ENCODE measurements at places on chromosomes 3 and 15.

DNA sequence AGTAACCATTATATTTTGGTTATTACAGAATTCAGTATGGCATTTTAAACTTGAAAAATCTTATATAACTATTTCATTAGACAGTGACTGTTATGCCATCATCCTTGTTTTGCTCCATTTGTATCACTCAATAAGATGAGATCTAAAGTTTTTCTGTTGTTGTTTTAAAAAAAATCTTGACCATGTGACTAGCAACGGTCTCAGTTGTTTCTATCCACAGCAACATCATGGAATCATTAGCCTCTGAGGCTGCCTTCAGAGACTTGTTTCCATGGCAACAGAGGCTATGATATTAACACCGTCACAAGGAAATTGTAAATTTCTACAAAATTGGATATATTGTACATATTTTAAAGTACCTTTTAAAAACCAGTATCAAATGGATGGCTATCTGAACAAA is 129.8 kb downstream of the DLG1 start:
- no peak for DNase-seq

DNA sequence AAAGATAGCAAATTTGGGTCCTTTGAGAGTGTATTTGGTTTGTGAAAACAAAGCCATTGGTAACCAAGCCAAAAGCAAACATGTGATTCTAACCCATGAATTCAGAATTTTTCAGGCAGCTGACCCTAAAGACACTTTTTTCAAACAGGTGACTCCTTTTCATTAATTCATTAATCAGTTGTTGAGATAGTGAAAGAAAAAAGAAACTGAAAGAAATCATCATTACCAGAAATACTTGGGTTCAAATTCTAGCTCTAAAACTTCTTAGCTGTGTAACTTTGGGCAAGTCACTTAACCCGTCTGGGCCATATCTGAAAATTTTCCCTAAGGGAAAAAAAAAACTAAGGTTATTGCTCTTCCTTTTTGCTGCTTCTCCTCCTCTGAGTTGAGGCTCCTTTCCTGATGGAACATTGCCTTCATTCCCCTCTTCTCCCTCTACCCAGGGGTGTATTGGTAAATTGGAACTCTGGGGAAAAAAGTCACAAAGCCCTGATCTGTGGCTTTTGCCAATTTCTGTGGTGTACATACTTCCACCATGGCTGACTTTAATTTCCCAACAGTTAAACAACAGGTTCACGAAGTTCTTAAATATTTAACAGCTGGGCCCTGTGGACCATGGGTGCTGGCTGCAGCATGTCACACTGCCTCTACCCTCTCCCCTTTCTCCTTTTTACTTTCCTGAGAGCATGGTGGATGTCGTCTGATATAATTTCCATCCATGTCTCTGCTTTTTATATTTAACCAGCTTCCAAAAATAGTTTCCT is 120.3 kb downstream of the ASB7 start:
- DNase-seq: no peak

DNA sequence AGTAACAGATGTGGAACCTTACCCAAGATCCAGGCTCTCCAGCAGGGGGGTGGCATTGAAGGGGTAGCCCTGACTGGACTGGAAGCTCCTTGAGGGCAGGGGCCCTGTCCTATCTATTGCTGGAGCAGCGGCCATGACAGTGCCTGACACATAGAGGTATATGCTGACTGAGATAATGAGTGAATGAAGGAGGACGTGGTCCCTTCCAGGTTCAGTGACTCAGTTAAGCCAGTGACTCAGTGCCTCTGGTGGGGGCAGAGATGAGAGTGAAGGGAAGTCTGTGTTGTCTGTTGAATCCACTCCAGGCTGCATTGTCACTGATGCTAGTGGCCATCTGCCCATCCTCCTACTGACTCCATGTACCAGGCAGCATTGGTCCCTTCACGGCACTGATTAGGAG is 13.0 kb upstream of the CTXND1 start:
- no peak for DNase-seq

DNA sequence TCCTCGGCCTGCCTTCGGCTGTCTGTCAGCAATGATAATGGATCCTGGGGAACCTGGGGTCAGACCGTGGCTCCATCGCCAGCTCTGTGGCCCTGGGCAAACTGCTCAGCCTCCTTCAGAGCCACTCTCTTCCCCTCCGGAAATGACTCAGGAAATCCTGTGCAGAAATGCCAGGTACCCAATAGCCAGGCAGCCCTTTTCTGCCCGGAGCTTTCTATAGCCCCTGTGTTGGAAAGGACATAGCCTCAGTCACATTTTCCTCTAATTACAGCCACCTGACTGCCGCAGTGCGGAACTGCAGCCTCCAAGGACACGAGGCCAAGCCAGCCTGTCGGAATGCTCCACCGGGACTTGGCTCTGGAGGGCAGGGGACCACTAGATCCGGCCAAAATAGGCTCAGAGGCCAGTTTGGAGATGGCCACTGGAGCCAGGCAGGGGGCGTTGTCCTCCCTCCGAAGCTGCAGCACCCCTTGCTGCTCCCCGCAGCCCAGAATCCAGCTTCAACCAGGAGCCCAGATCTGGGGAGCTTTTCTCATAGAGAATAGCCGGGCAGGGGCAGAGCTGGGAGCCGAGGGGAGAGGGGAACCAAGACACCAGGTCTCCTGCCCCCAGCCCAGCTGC is 11.6 kb upstream of the ZXDC start:
- no peak for DNase-seq

DNA sequence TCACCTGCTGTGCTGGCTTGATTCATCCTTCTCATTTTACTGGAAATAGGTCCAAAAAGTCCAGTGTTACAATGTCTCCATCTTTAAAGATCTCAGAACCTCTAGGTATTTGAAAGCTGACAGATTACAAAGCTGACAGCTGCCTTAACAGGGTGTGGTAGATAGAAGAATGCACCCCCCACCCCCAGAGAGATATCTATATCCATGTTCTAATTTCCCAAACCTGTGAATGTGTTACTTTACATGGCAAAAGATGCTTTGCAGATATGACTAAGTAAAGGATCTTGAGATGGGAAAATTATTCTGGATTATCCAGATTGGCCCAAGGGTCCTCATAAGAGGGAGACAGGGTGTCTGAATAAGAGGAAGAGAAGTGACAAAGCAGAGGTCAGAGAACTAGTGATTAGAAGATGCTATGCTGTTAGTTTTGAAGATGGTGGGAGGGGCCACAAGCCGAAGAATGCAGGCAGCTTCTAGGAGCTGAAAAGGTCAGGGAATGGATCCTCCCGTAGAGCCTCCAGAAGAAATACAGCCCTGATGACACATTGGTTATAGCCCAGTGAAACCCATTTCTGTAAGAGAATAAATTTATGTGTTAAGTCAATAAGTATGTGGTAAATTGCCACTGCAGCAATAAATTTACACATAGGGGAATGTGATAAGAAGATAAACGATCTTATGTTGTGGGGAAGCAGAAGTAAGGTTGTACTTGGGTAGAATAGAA is 21.5 kb upstream of the FSTL1 start:
- no peak for DNase-seq

DNA sequence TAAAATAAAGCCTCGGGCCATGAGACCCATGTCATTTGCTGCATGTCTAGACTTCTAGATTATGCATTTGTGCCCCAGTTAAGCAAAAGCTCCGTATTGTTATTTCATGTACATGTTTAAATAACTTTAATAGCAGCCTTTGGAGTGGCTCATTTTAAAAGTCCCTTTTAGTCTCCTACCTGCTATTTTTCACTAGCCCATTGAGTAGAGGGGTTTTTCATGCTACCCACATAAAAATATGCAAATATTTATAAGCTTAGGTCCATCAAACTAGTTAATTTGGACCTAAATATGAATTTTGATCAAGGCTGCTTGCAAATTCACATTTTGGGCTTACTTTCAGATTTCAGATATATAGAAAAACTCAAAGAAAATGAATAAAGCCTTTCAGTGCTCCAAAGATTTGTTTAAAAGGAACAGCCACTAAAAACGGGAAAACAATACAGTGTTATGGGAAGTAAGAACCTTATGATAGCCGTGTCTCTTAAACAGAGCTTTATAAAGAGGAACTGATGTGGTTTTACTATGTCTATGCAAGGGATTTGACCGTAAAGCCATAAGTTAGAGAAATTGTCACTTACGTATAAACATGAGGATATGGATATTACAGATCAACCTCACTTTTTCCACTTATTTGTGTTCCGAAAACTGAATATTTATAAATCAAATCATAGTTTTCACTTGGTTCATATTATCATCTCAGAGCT is 30.0 kb downstream of the FILIP1L start:
- no peak for DNase-seq

GRCh38 chr3:108283006-108283405 is 13.3 kb upstream of the HHLA2 start:
- DNase-seq: no peak

- DNase-seq: no peak
Observed at GRCh38 chr3:186013312-186013711, 75.5 kb upstream of the TRA2B start.

GRCh38 chr3:53227993-53228885 is 27.6 kb downstream of the TKT start:
- no peak for DNase-seq

GRCh38 chr15:87263871-87264270 is 992.7 kb downstream of the NTRK3 start:
- no peak for DNase-seq

GRCh38 chr15:100338247-100338646 is 3.5 kb downstream of the ADAMTS17 start:
- DNase-seq: no peak

- DNase-seq: no peak
Observed at GRCh38 chr3:87076946-87077345, 86.0 kb upstream of the VGLL3 start.

DNA sequence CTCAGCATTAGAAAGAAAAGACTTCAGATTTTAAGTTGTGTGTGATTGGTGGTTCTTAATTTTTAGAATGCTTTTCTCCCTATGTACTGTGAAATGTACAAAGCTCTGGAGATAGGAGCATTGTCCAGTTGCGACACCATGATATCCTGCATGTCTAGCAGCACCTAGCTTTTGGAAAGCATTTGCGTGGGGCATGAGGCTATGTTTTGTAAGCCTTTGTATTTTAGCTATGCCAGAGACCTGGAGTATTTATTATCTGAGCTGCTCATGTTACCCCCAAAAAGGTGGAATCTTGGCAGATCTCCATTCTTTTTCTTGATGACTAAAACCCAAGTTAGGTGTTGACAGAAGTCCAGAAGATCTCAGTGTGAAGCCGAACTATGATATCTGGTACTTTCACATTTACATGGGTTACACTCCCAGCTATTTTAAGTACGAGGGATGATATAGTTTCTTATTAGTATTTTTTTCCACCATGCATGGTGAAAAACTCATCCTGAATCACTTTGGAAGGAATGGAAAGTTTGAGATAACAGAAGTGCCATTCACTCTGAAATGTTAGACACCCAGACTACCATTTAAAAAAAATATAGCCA is 126.7 kb upstream of the SAMMSON start:
- no peak for DNase-seq

DNA sequence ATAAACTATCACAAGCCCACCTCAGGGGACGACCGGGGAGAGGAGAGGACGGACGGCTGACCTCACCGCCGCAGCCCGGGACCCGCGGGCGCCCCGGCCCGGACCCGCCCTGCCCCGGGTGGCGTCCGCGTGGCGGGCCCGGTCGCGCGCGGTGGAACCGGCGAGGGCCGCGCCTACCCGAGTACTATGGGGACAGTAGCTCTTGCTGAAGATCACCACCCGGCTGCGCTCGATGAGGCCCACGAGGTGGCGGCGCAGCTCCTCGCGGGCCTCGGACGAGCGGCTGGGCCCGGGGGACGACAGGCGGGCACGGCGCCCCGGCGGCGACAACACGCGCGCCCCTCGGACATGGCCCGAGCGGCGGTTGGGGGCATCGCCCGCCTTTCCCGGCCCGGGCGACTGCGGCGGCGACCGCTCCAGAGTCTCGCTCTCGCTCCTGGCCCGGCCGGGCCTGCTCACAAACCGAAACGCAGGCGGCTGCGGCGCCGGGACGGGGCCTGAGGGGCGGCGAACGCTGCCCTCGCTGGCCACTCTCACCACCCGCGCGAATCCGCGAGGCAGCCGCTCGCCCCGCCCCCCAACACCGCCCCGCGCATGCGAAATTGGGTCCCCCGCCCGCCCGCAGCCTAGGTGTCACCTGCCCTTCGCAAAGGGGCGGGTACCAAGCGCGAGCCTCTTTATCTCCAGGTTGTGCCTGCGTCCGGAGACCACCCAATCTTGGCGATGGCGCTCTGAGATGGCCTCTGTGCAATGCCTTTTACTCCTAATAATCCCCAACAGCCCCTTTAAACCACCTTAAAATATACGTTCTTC is at the start of gene TXNRD3:
TXNRD3 (minus strand) TSS at position 554 of the 813 bp plus-strand sequence.
- no peak for DNase-seq

DNA sequence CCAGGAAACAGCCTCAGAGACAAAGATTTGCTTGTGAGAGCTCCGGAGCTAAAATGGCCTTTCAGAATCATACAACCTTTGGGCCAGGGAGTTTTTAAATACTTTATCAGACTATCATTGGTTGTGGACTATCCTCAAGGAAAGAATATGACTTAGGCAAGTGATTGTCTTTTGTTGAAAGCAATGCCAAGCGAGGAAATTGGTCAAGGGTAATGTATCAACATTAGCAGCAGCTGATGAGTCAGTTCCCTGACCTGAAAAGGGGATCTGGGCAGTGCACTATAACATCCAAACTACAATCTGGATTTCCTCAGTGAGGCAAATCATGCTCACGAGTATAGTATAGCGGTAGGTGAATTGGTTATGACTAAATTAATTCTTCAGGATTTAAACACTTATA is 303.6 kb downstream of the LSAMP start:
- DNase-seq: no peak

- DNase-seq: no peak
Observed at GRCh38 chr3:50242381-50242770, 6.4 kb downstream of the GNAI2 start.

DNA sequence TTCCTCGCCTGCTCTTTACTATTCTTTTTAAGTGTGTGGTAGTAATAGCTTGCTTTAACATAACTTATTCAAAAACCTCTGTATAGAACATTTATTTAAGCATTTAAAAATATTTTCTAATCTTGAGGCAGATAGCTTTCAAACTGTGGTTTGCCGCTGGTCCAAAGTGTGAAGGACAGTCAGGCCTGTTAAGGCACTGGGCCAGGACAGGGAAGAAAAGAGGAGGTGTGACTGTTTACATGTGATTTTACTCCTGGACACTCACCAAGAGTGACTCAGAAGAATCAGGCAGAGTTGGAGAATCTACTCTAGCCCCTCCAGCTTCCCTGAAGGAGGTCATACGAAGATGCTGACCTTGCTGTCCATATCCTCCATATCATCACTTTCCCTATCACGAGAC is 44.7 kb downstream of the CEP152 start:
- no peak for DNase-seq

- no peak for DNase-seq
Observed at GRCh38 chr15:28096411-28096669, 2.8 kb downstream of the OCA2 start.

- no peak for DNase-seq
Observed at GRCh38 chr3:40477666-40478065, 744 bp downstream of the ZNF619 start.

GRCh38 chr3:65928110-65928509 is 110.6 kb downstream of the MAGI1 start:
- no peak for DNase-seq

DNA sequence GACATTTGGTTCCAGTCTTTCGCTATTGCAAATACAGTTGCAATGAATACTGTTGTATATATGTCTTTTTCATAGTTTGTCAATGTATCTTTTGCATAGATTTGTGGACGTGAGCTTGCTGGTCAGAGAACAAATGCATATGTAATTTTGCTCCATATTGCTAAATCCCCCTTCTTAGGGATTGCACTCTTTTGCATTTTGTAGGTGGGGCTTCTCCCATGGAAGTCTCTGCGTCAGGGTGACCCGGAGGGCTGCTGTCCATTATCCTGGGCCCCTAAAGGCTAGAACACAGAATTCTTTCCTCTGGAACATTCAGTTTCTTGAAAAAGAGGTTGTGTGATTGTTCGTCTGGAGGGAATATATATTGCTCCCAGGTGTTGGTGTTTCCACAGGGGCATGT is 25.2 kb upstream of the KLHL25 start:
- no peak for DNase-seq

All from cortex of kidney (tissue), 1 donor.